Inflammatory macrophage treated with lipopolysaccharide for 1 hour (primary cell): ENCODE measurements at places on chromosomes 4 and X.

- peak; percentile 14 for DNase-seq
These were observed 2.8 kb upstream of the PCDH7 start for GRCh38 chr4:30717208-30718020.

DNA sequence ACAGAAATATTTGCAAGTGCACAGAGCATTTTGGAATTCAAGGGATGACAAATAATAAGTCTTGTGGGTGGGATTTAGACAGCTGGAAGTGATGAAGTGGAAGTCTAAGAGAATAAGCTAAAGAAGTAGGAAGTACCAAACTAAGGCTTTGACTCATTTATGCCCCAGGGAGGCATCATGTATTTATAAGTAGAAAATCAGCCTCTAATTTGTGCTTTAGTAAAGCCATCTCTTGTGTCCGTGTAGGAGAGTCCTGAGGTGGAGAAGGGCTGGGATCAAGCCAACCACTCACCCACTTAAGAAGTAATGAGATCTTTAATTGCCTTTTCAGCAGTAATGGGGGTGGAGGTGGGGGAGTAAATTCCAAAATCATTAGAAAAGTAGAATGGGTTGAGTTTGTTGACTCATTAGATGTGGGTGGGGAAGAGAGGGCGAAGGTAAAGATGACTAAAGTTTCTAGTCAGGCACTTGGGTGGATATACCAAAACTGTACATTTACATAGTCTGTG lies 356.7 kb downstream of the STIM2 start:
- DNase-seq: no peak

GRCh38 chr4:81455897-81456296 lies 15.8 kb downstream of the RASGEF1B start:
- DNase-seq: no peak

DNA sequence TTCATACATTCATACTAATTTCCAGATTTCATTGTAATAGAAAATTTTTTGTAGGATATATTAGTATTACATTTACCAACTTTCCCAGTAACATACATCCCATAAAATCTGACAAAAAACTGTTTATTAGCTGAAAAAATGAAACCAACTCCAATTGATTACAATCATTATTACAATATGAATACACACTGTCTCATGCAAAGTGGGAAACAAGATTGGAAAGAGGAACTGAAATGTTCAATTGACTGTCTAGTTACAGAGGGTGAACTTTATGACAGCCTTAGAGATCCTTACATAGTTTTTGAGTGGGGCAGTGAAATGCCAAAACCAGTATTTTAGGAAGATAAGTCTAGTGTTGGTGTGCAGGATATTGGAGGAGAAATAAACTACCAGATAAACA lies 2.3 kb upstream of the AMBN start:
- DNase-seq: no peak

DNA sequence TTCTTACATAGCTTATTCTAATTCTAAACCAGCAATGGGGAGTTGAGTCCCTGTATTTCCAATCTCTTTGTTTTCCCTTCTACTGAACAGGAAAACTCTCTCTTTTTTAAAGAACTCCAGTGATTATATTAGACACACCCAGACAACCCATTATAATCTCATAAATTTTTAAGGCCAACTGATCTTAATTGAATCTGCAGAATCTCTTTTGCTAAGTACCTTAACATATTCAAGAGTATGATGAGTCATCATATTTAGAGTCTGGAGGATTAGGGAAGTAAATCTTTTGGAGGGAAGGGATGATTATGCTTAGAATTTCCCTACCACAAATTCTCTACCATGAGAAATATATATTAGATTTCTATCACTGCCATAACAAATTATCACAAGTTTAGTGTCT lies 705.1 kb downstream of the CENPC start:
- no peak for DNase-seq

- DNase-seq: peak; percentile 33
These were observed 24.5 kb downstream of the RUFY3 start for GRCh38 chr4:70746179-70746839.

DNA sequence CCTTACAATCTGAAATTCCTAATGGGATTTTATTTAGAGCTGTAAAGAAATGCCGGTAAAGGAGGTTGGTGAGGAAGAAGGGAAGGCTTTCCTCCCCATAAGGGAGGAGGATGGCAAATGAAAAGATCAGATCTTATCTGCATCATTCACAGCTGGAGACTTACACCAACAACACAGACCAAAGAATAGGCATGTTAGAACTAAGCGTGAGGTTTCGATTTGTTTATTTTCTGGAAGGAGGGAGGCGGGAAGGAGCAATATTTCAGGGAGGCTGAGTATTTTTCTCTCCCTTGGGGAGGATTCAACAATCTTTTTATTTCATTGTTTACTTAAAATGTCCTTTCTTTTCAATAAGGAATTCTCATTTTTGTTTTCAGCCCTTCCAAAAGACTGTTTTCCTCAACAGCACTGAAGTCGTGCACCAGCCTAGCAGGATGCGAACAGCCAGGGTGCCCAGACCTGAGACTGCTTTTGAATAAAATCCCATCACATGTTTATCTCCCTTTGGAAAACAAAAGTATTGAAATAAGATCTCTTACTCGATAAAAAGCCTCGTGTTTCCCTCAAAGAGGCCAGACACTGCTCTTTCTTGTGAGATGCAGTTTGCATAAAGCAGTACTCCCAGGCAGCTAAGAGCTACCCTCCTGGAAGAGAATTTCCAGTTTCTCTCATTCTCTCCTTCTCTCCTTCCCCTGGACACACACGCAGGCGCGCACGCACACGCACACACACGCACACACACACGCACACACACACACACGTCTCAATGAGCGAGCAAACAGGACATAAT lies 236.1 kb downstream of the MGST2 start:
- DNase-seq: no peak
